Parietal lobe (tissue), 2 donors: ENCODE measurements at places on chromosomes 2 and 18. TPM values are rescaled to one million over a fixed set of nuclear protein-coding genes. Genes with fewer than 3 reads are reported as not detected.

Gene NFU1
- total RNA-seq = 38.5 TPM

Gene UGT1A1
- not detected for total RNA-seq

Gene DOK6
- total RNA-seq = 94.5 TPM

Gene CDH19
- not detected for total RNA-seq

Gene KYNU
- total RNA-seq = under 0.01 TPM

Gene AQP12B
- total RNA-seq = not detected

Gene TBR1
- total RNA-seq = 132 TPM

Gene KIF5C
- 398 TPM for total RNA-seq

Gene HOXD11
- total RNA-seq = not detected

Gene RIT2
- 30.0 TPM for total RNA-seq

Gene UPP2
- 3.1 TPM for total RNA-seq
